ENCODE measurements at places on chromosomes 1 and 21.

DNA sequence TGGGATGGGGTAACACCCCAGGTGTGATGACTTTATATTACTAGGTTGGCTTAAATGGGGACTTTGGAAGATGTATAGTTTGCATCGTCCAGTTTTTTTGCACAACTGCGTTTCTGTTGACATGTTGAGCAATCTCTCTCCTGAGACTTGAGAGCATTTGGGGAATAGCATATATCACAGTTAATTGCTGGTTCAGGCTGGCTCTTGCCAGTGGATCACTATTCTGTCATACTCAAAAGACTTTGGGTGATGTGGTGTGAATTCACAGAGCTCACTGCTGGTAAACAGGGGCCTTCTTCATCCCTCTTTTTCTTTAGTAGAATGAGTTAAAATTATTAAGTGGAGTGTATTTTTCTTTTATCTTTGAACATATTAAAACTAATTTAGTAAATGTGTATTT lies 44.3 kb downstream of the LHX9 start:
- DNase-seq = no peak

DNA sequence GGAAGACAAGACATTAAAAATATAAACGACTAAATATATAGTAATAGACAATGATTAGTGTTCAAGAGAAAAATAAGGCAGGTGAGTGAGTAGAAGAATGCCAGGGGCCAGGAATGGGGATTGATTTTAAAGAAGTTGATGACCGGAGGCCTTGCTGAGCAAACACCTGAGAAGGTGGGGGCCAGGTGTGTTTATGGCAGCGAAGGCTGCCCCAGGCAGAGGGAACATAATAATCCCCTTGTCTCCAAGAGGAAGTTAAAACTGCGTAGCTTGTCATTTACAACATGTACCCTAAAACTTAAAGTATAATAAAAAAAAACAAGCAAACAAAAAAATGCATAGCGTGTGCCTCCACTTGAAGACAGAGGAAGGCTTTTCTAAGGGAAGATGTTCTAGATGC lies 220.3 kb downstream of the URB2 start:
- DNase-seq = no peak

- no peak for DNase-seq
These were observed 78.6 kb downstream of the IVNS1ABP start for GRCh38 chr1:185238447-185238846.

GRCh38 chr1:152836870-152837269 lies 5.8 kb upstream of the LCE6A start:
- DNase-seq = no peak

DNA sequence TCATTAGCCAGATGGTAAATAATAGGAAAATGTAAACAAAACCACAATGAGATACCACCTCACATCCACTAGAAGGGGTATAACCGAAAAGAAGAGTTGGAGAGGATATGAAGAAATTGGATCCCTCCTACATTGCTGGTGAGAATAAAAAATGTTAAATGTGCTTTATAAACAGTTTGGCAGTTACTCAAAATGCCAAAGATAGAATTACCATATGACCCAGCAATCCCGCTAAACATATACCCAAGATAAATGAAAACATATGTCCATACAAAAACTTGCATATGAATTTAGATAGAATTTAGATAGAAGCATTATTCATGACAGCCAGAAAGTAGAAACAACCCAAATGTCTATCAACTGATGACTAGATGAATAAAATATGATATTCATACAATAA lies 4.4 kb upstream of the FMO2 start:
- DNase-seq = no peak

DNA sequence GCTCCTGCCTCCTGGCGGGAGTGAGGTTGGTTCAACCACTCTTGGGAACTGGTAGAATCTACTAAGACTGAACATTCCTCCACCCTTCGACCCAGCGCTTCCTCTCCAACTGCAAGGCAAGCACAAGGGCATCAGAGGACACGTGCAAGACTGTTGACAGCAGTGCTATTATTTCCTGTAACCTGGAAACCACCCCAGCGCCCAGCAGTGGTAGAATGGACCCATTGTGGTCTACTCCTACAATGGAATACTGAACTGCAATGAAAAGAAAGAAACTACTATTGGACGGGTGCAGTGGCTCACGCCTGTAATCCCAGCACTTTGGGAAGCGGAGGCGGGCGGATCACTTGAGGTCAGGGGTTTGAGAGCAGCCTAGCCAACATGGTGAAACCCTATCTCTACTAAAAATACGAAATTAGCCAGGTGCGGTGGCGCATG lies 33.0 kb upstream of the TARDBP start:
- no peak for DNase-seq

GRCh38 chr1:58899587-58900271 lies 115.9 kb upstream of the JUN start:
- no peak for DNase-seq

DNA sequence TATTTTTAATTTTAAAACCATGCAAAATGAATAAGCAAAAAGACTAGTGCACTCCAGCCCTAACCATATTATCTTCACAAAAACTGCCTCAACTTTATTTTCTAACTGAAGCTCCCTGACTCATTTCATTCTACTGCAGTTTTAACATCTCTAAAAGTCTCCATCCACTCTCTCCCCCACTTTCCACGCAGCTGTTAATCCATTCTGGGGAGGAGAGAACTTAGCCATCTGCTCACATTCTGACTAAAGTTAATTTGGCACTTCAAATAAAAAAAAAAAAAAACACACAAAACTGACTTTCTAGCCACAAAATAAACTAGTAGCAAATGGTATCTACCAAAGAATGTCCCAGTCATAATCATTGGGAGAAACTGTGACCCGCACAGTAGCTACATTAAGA lies 5.4 kb upstream of the MYBPHL start:
- no peak for DNase-seq

- DNase-seq = no peak
These were observed 12.4 kb upstream of the THRAP3 start for GRCh38 chr1:36211841-36212240.

- DNase-seq = no peak
These were observed 666 bp downstream of the PAFAH2 start for GRCh38 chr1:25996966-25997827.

GRCh38 chr21:46057111-46057709 lies 40.7 kb upstream of the COL6A2 start:
- DNase-seq = no peak

GRCh38 chr1:70536708-70537366 lies 125.8 kb downstream of the CTH start:
- no peak for DNase-seq

- no peak for DNase-seq
These were observed 61.0 kb downstream of the ZBTB18 start for GRCh38 chr1:244112041-244112440.

GRCh38 chr1:2534315-2534686 lies 4.2 kb upstream of the HES5 start:
- DNase-seq = no peak

DNA sequence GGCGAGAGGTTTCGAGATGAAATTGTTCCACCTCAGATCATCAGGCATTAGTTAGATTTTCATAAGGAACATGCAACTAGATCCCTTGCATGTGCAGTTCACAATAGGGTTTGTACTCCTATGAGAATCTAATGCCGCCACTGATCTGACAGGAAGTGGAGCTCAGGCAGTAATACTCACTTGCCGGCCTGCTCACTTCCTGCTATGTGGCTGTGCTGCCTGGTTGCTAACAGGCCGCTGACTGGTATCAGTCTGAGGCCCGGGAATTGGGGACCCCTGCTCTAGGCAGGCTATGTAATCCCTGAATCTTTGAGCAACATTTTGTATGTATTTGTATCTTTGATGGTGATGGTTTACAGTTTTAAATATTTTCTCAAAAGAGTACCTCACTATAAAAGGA lies 32.5 kb downstream of the XKR8 start:
- DNase-seq = no peak

GRCh38 chr1:165639821-165640623 lies 9.0 kb downstream of the MGST3 start:
- DNase-seq = no peak

GRCh38 chr21:34827445-34828235 lies 158.8 kb downstream of the CLIC6 start:
- no peak for DNase-seq

DNA sequence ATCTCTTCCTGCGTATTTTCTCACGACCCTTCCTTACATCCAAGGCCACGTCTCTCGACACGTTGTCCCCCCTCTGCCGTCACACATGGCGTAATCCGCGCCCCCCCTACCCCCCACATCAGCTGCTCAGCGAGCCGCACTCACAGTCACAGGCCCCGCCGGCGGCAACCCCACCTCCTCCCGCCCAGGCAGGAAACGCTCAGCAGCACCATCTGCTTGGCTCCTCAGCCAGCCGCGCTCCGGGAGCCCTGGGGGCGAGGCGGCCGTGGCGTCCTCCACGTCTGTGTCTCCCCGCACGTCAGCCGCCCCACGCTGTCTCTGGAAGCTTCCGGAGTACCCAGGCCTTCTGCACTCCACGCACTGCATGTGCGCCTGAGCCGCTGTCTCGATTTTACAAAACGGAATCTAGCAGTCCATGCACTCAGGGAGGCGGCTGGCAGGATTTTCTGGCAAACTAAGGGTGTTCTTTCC lies 64.6 kb downstream of the SIK1 start:
- DNase-seq = no peak

GRCh38 chr1:26697431-26697977 lies 1.7 kb downstream of the ARID1A start:
- no peak for DNase-seq

DNA sequence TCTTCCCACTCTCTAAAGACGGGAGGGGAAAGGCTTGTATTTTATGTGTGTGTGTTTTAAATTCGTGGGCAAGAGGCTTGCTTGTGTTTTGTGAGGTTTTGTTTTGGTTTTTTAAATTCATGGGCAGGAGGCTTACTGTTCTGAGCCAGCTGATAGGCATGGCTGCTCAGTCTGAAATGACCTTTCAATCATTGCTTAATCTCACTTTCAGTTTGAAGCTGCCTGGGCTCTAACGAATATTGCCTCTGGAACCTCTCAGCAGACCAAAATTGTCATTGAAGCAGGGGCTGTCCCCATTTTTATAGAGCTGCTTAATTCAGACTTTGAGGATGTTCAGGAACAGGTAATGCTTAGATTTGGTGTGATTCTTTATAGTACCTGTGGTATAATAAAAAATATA lies 20.3 kb upstream of the TXLNA start:
- DNase-seq = no peak

DNA sequence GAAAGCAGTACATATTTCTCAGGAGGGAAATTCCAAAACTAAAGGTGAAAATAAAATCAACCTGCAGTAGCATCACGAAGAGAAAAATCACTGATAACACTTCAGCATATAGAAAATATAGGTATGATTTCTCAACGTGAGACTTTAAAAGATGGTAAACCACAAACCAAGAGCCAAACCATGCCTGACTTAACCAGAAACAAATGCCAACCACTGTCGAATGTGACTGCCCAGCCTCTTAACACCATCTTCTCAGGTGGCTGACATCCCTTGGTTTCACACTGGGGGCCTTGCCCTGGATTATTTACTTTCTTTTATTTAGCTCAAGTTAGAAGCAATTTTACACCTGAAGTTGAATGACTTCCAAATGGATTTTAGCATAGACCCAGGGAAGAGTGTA lies 10.1 kb downstream of the HMGCS2 start:
- no peak for DNase-seq

DNA sequence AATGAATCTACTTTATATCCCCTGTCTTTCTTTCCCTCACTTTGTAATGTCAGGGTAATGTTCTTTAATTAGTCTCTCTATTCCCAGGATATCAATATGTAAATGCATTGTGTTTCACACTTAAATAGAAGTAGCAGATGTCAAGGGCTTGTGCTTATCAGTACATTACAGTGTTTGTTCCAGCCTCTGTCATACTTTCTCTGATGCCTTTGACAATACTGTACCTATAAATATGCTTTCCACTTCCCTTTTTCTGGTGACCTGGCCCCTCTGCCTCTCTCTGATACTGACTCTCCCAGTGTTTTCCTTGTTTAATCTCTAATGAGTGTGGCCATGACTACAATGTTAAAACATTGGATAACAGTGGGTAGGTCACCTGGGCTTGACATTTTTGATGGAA lies 862.0 kb upstream of the NEGR1 start:
- no peak for DNase-seq

DNA sequence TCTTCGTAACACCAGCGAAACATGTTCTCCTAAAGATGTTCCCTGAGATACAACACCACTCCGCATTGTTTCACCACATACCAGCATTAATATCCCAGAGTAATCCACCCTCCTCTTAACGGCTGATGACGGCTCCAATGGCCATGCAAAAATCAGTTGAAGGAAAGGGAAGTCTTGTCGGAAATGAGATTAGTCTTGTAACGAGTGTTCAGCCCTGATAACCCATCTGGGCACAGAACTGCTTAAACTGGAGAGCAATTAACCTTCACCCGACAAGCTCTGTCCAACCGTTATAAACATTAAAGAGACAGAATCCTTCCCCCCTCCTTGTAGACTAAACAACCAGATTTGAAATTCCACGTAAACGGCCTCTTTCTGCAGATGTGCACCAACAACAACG lies 21.9 kb downstream of the ERG start:
- DNase-seq = no peak

- no peak for DNase-seq
These were observed 52.5 kb upstream of the CAMK1G start for GRCh38 chr1:209531006-209531405.

- peak; percentile 10 for DNase-seq
These were observed 553.6 kb downstream of the NUF2 start for GRCh38 chr1:163875200-163875926.

- no peak for DNase-seq
These were observed 961 bp upstream of the FUCA1 start for GRCh38 chr1:23869051-23869450.

DNA sequence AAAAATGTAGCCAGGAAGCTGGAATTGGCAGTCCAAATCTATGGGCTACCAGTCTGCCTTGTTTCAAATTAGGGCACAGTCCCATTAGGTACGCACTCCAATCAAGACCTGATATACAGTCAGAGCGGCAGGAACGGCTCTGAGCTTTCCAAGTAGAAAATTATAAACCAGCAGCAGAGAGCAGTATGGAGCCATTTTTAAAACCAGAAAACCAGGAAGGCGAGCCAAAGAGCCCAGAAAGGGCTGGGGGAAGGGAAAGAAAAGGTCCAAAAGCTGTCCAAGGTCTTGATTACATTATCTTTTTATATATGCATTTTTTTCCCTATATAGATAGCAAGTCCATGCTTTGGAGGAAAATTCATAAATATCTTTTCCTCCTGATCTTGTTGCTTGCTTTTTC lies 719.0 kb downstream of the RWDD3 start:
- DNase-seq = peak; percentile 0

Data from A172 (cell line).